ENCODE measurements at places on chromosomes 7 and 10. TPM values are rescaled to one million over a fixed set of nuclear protein-coding genes. Genes with fewer than 3 reads are reported as not detected.

- no peak for DNase-seq
These were observed 257 bp downstream of the WAC start for GRCh38 chr10:28533186-28533564.

GRCh38 chr7:6504996-6505395 lies 46.3 kb downstream of the GRID2IP start:
- DNase-seq: no peak

DNA sequence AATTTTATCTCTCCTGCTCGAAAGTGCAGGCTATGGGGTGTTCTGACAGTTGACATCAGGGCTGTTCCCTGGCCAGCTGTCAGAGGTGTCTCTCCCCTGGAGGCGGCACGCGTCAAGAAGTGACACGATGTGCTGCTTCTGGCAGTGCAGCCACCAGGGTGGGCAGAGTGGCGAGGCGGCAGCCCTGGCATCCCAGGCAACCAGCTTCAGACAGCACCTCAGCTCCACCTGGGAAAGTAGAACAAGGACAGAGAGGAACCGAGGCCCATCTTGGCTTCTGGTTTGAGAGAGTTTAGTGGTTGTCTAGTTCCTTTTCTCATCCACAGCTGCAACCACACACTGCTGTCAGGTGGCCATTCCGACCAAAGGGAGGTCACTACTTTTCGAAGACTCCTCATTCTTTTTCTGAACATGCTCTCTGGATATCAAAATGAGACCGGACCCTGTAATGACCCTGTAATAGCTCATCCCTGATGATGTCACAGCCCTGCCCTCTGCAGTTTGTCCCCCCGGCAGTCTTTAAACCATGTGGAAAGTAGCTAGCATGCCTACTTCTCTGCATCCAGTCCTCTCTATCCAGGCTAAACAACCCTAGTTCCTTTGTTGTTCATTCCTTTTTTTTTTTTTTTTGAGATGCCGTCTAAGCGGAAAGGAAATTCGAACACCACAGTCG lies 381.0 kb upstream of the NRP1 start:
- DNase-seq: no peak

- no peak for DNase-seq
These were observed 25.4 kb downstream of the CALD1 start for GRCh38 chr7:134804854-134805253.

TMED4 gene
- total RNA-seq: 102 TPM

SLC18A3 gene
- 0.49 TPM for total RNA-seq

OR6V1 gene
- not detected for total RNA-seq
